Effector memory CD8-positive, alpha-beta T cell (primary cell): ENCODE measurements at places on chromosomes 3 and 15.

DNA sequence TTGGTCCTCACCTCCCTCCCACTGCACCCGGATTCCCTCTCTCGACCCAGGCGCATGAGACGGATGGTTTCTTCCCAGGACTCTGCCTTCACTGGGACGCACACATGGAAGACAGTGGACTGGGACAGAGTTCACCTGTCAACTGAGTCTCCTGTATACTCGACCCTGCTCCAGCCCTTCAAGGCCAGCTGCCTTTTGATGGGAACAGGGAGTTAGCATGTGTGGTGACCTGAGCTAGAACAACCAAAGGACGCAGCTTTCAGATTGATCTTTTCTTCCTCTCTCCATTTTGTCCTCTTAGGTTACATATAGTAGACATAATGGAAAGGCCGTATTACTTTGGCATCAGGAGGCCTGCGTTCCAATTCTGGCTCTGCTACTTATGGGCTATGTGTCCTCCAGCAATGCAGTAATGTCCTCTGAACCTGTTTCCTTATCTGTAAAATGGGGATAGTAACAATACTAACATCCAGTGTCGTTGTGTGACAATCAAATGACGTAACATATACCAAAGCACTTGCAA is 94.1 kb downstream of the PEX5L start:
- DNase-seq, result no peak

GRCh38 chr3:113286524-113286923 is 75.2 kb downstream of the BOC start:
- DNase-seq, result no peak

- DNase-seq, result no peak
Measured at GRCh38 chr3:112355307-112355687, 22.3 kb downstream of the CD200 start.

GRCh38 chr3:13064159-13064868 is 8.9 kb downstream of the IQSEC1 start:
- no peak for DNase-seq

DNA sequence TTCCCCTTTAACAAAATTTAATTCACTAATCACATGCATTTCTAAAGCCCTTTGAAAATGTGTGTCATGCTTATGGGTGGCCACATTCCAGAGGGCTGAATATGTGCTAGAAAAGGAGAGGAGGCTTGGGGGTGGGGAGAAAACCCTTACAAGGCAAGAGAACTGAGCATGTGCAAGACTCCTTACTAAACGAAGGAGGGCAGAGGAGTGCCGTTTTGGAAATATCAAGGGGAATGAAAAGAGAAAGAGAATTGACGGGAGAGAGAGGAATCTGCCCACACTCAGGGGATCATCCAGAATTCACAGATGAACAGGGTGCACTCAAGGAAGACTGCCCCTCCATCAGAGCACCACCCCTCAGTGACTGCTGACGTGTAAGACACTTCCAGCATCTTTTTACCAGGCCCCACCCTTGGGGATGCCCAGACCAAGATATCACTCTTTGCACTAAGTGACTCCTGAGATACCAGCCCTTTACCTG is 37.9 kb upstream of the TSC22D2 start:
- no peak for DNase-seq

- DNase-seq, result no peak
Measured at GRCh38 chr3:185767002-185767688, 57.7 kb downstream of the IGF2BP2 start.

DNA sequence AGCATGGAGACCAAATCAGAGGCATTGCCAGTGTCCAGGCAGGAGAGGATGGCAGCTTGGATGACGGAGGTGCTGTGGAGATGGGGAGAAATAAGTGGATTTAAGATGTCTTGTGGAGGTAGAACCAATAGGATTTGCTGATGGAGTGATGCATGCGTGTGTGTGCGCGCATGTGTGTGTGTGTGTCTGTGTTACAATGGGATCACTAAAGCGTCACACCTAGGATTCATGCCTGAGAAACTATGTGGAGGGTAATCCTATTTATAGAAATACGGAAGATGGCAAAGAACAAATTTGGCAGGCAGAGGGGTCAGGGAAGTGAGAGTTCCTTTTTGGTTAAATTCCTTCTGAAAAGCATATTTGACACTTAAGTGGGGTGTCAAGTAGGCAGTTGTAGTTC is 64.8 kb upstream of the ARL8B start:
- DNase-seq, result no peak

- DNase-seq, result no peak
Measured at GRCh38 chr3:16103472-16103871, 71.0 kb upstream of the GALNT15 start.

DNA sequence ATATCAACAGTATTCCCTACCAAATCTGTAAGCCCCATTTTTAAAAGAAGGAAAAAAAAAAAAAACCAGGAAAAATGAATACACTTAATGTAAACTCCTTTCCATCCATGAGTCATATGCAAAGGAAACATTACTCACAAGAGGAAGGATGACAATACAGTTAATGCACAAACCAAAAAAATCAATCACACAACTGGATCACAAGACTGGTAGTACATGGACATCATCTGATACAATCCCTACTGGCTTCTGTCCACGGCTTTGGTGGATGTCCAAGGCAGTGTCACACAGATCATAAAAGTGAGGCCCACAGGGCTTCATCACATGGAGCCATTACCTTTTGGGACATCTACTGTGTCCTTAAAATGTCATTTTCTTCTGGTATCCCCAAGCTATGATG is 44.0 kb downstream of the SUCLG2 start:
- DNase-seq, result no peak
